ENCODE measurements at places on chromosomes 12 and 14.
A peak's percentile ranks its signal among the peaks of the same experiment; 100 is the strongest.

- DNase-seq = no peak
Observed at GRCh38 chr12:87246726-87247125, 782.5 kb downstream of the C12orf50 start.

- no peak for DNase-seq
Observed at GRCh38 chr14:20769421-20769820, 1.2 kb downstream of the EDDM3B start.

GRCh38 chr12:1474574-1475153, 119.7 kb downstream of the FBXL14 start:
- DNase-seq = peak; percentile 25

DNA sequence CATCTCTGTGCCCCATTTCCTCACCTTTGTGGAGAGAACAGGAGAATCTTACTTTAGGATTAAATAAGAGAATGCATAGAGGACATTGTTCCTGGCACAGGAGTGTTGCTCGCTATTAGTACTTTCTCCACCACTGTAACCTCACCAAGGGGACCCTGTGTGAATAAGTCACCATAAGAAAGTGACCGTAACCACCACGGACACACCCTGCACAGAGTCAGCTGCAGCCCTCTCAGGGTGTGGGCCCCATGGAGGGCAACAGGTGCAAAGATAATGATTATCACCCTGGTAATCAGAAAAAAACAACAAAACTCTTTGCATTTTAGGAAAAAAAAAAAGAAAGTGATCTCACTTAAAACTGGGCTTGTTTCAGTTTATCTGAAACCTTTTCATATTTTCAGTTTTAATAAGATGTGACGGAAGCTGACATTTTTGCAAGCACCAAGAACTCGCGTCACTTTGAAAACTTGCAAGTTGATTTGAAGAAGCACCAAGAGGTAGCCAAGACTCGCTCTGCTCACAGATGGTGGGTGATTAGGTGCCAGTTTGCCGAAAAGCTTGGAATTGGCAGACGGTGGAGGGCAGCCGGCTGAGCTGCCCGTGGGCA, 87.0 kb upstream of the VRK1 start:
- DNase-seq = no peak

- peak; percentile 63 for DNase-seq
Observed at GRCh38 chr12:6697584-6698351, 2.8 kb downstream of the PIANP start.

DNA sequence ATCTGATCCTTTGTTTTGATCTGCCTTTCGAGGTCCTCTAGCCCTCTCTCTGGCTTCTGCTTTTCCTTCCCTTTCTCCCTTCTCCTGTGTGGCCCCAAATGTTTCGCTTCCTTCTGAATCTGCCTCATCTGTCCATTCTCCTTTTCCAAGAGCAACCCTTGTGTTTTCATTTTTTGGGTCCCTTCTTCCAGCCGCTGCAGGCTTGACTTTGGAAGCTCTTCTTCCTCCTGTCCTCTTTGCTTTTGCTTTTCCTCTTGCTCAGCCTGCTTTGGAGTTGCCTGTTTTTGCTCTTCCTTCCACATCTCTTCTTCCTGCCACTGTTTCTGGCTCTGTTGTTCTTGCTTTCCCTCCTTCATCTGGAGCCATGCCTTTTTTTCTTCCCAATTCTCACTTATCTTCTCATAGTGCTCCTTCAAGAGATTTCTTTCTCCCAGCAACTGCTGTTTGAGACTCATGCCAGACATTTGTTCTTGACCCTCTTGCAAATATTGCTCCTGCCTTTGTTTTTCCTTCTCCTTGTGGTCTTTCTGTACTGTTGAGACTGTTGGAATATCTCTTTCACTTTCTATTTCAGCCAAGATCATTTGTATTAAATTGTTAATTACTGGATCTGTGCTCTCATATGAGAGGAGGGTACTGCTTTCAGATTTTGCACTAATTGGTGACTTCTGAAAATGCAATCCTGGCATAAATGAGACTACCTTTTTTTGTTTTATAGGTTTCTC, 42.4 kb downstream of the FAM186A start:
- DNase-seq = no peak

DNA sequence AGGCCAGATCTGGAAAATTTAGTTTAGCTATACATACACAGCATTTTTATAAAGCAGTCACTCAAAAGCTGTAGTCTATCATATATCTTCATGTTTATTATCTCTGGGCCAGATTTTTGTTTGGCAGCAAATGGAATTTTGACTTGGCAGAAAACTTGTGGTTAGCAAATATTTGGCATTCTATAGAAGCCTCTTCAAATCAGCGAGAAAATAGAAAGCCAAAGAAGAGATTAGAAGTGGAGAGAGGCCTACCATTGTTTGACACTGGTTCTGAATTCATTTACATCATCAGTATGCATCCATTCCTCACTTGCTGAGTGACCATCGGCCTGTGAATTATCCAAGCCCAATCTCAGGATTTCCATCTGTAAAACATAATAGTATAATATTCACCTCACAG, 1077.6 kb downstream of the GALC start:
- no peak for DNase-seq

DNA sequence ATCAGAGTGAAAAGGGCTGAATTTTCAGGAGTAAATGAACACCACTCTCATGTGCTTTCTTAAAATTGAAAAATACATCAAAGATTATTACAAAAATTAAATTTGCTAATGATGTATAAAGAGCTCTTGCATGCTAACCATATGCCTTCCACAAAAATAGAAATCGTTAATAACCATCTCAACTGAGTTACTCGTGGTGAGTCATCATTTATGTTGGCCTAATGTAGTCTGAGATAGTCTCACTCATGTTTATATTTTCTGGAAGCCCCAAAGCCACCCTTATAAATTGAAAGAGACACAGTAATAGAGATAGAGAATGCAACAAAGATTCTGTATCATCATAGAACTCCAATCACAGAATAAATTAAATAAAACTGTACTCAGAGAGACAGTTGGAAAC, 131.2 kb downstream of the KCNH5 start:
- no peak for DNase-seq

- DNase-seq = no peak
Observed at GRCh38 chr14:57607086-57607485, 113.4 kb upstream of the CCDC198 start.

DNA sequence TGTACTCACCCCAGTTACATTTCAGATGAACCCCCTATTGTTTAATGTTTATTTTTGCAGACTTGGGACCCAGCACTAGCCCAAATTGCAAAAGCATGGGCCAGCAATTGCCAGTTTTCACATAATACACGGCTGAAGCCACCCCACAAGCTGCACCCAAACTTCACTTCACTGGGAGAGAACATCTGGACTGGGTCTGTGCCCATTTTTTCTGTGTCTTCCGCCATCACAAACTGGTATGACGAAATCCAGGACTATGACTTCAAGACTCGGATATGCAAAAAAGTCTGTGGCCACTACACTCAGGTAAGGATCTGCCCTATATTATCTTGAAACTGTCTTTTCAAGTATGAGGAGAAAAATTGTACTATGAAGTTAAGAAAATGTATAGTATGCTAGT, 1.2 kb downstream of the GLIPR1 start:
- DNase-seq = no peak

DNA sequence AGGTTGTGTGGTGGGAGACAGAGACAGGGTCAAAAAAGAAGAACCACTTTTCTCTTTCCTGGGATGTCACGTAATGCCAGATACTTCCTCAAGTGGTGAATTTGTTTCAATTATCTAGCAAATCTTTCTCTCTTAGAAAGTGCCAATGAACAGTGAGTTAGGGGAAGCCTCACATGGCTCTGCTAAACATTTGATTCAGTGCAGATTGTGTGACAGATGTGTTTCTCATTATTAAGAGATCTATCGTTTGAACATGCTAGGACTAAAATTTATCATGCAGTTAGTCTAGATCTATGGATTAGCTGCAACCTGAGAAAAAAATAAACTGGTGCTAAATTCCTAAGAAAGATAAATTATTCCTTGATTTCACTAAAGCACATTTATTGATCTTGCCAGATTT, 247.8 kb downstream of the MDGA2 start:
- DNase-seq = no peak

DNA sequence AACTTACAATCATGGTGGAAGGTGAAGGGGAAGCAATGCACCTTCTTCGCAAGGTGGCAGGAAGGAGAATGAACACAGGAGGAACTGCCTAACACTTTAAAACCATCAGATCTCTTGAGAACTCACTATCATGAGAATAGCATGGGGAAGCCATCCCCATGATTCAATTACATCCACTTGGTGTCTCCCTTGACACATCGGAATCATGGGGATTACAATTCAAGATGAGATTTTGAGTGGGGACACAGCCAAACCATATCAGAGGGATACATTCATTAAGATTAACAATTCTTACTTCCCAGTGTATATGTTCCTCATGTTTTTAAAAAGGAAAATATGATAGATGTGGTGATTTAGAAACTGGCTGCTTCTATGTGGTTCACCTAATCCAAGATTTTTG, 117.9 kb downstream of the PDE3A start:
- no peak for DNase-seq

DNA sequence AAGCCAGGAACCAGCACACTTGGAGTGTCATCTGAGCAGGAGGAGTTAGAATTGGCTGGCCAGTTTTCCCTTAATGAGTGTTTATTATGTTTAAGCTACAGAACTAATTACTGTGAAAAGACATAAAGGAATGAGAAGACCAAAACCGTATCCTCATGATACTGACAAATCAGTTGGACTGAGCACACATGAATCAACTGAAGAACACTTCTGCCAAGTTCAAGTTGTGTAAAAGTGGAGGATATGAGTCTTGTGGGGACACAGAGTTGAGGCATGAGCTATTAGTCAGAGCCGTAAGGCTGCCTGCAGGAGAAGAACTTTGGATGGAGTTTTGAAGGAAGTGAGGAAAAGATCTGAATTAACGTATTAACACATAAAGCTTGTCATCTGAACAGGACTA, 43.1 kb downstream of the HMGA2 start:
- no peak for DNase-seq

- DNase-seq = no peak
Observed at GRCh38 chr12:98352835-98353234, 162.6 kb upstream of the TMPO start.

DNA sequence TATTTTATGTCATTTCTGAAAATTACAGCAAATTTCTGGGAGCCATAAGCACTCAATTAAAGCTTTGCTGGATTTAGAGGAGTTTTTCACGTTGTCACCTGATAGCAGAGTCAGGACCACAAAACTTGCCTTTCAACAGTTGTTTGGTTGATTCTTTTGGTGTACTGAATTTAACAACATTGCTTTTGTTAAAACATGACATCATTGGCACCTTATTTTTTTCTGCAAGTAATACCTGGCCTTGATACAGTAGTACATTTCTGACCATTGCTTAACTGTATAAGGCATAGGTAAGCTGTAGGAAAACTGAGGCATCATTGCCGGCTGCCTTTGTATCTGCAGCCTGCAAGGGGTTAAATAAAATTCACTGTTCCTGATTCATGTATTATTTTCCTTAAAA, 4.5 kb upstream of the BCL11B start:
- DNase-seq = no peak

DNA sequence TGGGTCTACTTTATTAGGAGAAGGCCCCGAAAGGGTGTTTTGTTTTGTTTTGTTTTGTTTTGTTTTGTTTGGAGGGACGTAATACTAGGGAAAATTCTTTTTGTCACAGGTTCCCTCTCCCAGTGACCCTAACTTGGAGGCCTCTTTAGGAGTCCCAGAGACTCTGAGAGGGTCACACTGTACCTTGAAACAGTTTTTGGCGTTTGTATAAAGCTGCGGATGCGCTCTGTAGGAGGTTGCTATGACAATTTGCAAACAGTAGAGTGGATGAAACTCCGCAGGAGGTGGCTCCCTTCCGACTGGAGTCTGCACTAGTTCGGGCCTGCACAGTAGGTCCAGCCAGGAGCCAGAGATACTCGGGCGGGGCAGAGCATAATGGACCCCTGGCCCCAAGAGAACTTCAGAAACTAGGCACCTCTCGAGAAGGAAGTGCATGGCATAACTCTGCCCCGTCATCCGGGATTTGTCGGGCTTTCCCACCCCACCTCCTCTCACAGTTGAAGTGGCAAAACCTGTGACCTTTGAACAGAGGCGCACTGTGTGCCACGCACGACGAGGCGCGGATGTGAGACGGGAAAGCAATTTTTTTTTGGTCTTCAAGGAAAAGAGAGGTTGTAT, 1.3 kb upstream of the DYRK2 start:
- peak; percentile 68 for DNase-seq

- DNase-seq = no peak
Observed at GRCh38 chr14:30240018-30240417, 312.4 kb upstream of the PRKD1 start.

DNA sequence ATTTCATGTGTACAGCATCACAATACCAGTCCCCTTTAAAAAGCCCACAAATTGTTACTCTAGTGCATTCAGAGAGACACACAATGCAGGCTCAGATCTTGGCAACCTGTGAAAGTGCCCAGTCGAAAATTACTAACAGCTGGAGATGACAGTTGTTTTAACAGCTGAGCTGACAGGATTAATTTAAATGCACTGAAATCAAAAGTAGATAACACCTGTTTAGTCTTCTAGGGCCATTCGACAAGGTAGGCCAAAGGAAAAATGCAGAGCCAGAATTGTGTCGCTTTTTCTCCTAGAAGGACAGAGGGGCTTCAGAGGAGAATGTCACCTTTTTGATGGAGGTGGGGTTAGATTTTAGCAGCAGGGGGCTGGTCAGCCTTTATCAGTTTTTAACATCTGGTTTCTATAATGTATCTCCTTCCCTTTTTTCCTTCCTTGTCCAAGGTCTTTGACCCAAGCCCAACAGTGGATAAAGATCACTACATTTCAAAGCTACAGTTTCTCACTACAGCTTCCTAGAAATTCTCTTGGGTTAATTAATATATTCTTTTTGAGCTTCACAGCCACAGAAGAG, 139.1 kb downstream of the SOX5 start:
- DNase-seq = no peak

GRCh38 chr14:102778338-102779083, 1.3 kb downstream of the TRAF3 start:
- no peak for DNase-seq

DNA sequence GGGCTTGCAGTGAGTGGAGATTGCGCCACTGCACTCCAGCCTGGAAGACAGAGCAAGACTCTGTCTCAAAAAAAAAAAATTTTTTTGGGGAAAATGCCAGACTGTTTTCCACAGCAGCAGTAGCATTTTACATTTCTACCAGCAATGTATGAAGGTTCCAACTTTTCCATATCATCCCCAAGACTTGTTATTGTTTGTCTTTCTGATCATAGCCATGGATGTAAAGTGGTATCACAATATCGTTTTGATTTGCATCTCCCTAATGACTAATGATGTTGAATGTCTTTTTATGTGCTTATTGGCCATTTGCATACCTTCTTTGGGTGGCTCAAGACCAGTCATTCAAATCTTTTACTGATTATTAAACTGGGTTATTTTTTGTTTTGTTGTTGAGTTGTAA, 63.7 kb downstream of the NTN4 start:
- DNase-seq = no peak

GRCh38 chr12:31574803-31575575, 15.9 kb downstream of the DENND5B start:
- no peak for DNase-seq

DNA sequence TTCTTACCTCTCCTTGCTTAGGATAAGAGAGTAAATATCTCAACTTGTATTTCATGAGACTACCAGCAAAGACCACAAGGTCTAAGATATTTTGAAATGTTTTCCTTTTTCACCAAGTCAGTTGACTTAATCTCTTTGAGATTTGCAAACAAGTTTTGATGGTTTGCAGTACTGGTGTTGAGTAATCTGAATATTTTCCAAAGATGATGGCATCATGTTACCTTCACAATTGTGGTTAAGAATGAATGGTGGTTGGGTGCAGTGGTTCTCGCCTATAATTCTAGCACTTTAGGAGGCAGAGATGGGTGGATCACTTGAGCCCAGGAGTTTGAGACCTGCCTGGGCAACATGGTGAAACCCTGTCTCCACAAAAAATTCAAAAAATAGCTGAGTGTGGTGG, 225.7 kb downstream of the TMTC2 start:
- peak; percentile 6 for DNase-seq

Data from hepatocyte (in vitro differentiated cells).